ENCODE measurements at places on chromosomes 13 and 19.

- DNase-seq: no peak
Observed at GRCh38 chr13:60575142-60575541, 178.1 kb downstream of the TDRD3 start.

DNA sequence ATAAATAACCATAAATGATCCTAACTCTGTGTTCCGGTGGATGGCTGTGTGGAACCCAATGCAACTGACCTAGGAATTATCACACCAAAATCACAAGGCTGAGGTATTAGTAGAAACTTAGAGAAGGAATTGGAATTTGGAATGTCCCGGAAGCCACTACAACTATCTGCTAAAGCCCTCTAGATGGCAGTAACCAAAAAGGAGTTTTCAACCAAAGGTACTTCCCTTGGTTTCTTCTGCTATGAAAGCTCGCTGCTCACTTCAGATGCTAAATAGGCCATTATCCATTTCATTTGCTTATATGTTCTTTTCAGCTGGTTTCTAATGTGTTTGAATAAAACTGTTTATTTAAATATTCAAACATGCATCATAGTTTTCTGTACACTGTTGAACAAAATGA is 1589.1 kb upstream of the SPRY2 start:
- peak; percentile 76 for DNase-seq

- peak; percentile 91 for DNase-seq
Observed at GRCh38 chr19:1113030-1113985, 9.5 kb downstream of the GPX4 start.

DNA sequence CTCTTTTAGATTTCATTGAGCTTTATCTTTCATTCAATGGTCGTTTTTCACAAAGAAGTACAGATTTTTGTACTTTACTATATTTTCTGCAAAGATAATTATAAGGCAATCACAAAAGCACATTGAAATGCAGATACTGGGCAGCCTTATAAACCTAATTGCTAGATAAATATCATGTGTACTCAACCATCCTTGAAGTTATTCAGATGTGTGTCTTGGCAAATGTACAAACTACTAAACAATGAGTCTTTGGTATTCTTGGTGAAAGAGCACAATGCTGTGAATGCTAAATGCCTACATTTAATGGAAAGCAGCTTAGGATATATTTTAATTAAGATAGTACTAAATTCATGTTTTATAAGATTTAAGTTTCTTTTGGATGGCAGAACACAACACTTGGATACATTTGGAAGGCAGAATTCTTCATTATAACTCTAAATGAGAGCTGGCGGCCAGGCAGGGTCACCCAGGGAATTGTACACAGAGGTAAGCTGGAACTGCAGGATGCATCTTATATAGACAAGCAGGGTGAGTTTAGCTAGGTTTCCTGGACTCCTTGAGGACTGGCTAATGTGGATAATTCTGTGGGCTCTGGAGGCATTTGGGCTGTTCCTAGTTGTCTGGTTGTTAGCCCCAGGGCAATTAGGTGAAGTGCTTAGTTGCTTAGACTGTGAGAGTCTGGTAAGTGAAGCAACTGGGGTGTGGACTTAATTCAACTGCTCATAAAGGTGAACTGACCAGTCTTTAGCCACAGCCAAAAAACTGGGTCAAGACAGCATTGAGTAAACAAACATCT is 286.6 kb downstream of the PCDH20 start:
- DNase-seq: no peak

DNA sequence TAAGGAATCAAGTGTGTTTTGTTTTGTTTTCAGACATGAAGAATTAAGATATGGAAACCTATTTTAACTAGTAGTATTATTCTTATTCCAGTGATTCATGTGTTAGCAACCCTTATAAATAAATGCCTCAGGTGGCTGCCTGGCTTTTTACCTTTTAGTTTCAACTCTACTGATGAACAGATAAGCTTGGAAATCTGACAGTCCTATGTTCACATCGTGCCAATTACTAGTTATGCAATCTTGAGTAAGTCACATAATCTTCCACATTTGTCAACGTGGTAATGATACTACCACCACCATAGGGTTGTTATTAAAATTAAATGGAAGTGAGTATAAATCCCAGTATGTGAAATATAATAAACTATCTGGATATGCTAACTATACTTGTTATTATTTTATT is 64.3 kb downstream of the TBC1D4 start:
- DNase-seq: no peak

DNA sequence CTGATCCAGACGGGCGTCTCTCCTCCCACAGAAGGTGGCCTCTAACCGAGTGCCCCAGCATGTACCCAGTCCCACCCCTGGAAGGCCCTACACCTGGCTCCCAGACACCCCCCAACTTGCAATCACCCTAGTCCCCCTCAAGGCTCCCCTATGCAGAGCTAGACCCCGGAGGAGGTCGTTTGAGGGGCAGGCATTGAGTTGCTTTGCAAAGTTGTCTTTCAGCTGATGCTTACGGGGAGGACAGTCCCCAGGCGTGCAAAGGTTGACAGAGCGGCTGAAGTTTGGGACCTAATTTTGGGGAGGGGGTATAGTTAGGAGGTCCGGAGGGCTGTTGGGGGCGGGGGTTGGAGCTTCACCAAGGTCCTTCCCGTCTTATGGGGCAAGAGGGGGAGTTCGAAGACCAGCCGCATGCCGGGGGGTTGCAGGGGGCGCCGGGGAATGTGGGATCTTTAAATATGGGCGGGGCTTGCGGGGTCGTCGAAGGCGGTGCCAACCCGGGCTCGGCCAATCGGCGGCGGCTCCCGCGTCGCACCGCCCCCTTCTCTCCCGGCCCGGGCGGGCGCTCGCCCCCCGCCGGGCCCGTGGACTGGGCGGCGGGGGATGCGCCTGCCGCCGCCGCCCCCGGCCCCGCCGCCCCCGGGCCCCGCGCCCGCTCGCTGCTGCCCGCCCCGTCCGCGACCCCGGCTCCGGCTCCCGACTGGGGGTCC is at the start of gene KCNN1:
KCNN1 (plus strand) TSS at position 558 of the 707 bp plus-strand sequence. CDS start 6,782 bp downstream, outside the sequence.
- DNase-seq: no peak

DNA sequence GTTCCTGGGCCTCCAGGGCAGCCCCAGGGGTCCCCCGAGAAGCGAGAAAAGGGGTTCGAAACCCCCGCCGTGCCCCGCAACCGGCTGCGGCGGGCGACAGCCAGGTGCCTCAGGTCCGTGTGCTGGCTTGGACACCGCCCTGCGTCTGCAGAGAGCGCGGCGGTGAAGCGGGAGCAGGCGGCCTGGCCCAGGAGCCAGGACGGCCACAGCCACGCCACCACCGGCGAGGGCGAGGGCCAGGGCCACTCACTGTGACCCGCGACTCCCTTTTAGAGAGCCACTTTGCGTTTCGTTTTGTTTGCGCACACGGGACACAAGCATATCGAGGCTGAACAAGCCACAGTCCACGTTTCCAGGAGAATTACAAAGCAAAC is 110.4 kb downstream of the CRYL1 start:
- DNase-seq: no peak

DNA sequence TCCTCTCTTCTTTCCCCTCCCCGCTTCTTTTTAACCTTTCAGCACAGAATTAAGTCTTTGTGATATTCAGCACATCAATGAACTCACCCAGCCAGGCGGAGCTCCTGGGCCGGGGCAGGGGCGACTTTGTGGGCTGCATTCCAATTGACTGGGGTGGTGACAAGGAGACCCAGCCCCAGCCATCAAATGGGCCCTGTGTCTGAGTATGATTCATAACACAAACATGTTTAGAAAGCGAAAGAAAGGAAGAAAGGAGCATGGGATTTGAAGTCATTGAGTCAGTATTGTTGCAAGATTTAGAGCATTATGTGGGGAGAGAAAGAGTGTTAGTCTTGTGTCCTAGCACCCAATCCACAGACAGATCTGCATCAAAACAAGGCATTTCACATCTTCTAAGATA is 185.3 kb downstream of the LHFPL6 start:
- DNase-seq: peak; percentile 82

- peak; percentile 95 for DNase-seq
Observed at GRCh38 chr19:48634424-48635262, 2.5 kb downstream of the DBP start.

DNA sequence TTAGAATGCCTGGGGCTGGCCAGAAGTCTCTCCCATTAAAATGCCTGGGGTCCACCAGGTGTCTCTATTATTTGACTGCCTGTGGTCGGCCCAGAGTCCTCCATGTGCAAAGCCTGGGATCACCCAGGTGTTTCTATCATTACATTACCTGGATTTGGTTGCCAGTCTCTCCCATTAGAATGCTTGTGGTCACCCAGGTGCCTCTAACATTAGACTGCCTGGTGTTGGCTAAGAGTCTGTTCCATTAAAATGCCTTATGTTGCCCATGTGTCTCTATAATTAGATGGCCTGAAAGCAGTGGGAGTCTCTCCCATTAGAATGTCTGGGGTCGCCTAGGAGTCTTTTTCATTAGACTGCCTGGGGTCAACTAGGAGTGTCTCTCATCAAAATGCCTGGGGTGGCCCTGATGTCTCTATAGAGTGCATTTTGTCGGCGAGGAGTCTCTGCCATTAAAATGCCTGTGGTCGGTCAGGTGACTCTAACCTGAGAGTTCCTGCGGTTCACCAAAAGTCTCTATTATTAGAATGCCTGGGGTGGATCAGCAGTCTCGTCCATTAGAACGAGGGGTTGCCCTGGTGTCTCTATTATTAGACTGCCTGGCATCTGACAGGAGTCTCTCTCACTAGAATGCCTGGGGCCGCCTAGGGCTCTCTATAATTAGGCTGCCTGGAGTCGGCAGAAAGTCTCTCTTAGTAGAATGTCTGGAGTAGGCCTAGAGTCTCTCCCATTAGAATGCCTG is 1540.5 kb downstream of the UQCRFS1 start:
- DNase-seq: no peak

DNA sequence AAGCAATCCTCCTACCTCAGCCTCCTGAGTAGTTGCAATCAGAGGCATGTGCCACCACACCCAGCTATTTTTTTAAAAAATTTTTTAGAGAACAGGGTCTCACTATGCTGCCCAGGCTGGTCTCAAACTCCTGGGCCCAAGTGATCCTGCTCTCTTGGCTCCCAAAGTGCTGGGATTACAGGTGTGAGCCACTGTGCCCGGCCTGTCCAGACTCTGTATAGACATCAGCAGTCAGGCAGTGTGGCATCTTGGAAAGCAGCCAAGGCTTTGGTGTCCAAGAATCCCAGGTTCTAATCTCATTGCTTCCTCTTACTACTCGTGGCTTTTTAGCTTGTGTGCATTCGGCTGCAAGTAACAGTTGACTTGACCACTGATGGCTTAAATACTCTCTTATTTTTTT is 43.4 kb downstream of the BICRA start:
- no peak for DNase-seq

GRCh38 chr13:26872525-26873385 is 112.2 kb upstream of the GPR12 start:
- peak; percentile 64 for DNase-seq

GRCh38 chr13:60410299-60410698 is 13.3 kb downstream of the TDRD3 start:
- no peak for DNase-seq

DNA sequence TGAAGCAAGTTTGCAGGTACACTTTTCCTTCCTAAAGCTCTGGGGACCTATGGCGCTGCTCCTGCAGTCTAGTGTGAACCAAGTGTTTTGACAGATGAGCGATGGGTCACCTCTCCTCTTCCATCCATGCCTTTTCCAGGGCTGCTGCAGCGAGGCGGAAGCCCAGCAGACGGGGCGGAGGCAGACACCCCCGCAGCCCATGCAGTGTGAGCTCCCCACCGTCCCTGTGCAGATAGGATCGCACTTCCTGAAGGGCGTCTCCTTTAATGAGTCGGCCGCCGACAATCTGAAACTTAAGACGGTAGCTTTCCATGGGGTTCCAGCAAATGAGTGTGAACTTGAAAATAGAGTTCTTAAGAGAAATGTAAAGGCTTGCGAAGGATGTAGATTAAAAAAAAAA is 37.1 kb upstream of the GPI start:
- no peak for DNase-seq

DNA sequence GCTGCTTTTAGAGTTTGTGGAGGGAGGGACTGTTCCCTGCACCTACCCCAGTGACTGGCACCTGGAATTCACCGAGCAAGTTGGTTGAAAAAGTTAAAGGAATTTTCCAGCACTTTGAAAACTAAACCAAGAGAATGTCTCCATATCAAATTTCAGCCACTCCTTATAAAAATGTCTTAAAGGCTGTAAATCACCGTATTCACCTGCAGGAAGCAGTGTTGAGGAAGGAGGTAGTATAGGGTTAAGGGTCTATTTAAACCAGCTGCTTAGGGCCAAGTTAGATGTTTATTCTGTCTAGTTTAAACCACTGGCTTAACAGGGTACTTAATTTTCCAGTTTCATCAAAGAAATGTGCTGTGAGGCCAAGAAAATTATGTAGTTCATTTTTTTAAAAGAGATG is 3.8 kb upstream of the RAB20 start:
- DNase-seq: peak; percentile 22

DNA sequence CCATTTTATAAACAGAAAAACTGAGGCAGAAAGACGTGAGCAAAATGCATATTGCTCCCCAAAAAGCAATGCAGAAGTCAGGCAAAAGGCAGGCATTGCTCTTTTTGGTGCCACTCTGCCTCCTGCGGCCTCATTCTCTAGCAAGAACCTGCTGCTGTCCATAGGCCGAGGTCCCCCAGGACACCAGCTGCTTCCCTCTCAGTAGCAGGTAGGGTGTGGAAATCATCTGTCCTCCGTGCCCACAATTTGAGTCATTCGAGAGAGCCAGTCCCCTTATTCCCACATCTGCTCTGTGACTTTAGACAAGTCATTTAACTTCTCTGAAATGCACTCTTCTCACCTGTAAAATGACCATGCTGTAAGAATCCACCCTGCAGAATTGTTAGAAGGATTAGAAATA is 50.0 kb downstream of the TNFRSF19 start:
- no peak for DNase-seq

DNA sequence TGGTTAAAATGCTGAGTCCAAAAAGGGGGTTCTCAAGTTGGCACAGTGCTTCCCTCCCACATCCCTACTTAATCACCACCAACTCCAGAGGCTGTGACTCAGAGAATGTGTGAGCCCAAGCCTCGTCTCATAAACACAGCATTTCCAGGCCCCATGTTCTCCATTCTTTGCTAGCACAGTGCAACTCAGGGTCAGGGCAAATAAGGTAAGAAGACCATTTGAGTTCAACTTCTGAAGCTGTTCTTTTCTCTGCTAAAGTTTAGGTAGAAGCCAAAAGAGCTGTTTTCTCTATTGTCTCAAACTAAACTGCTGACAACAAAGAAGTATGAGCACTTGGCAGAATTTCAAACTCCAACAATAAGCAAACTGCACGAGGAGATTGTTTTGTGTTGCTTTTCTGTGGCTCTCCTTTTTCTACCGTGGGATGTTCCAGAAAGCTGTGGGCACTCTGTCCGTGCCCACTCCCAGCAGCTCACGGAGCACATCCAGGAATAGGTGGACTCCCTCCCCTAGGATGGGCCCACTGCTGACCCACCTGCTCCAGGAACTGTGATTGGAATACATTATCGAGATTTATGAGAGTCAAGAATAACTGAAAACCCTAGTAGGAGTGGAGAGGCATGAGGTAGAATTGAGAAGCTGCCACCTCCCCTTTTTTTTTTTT is 494.3 kb downstream of the COG6 start:
- peak; percentile 78 for DNase-seq

DNA sequence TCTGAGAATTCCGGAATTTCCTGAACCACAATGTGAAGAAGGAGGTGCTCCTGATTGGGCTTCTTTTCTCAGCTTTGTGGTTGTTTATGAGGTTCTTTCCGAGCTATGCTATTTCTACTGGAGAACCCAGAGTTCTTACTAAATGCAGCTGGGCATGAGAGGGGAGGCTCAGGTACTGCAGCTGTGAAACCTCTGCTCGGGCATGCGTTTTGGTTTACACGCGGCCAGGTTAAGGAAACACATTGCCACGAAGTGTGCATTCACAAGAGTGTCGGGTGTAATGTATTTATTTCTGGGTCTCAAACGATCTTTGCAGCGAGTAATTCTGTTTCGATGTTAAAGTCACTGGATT is 661 bp upstream of the MIR17HG start:
- peak; percentile 17 for DNase-seq

- peak; percentile 14 for DNase-seq
Observed at GRCh38 chr19:10431254-10431942, 11.1 kb downstream of the PDE4A start.

Data from ELR (cell line).